Stimulated activated naive CD8-positive, alpha-beta T cell treated with anti-CD3 and anti-CD28 coated beads, Interleukin-15, Interleukin-2, amounts not matched to agents 100 U/mL and 50 U/mL, for 24 hours (primary cell): ENCODE measurements at places on chromosomes 11 and 22.
A peak's percentile ranks its signal among the peaks of the same experiment; 100 is the strongest.

GRCh38 chr11:94593030-94593429 is 25.9 kb downstream of the PIWIL4 start:
- DNase-seq: no peak

GRCh38 chr11:10646005-10646404 is 47.5 kb downstream of the IRAG1 start:
- no peak for DNase-seq

DNA sequence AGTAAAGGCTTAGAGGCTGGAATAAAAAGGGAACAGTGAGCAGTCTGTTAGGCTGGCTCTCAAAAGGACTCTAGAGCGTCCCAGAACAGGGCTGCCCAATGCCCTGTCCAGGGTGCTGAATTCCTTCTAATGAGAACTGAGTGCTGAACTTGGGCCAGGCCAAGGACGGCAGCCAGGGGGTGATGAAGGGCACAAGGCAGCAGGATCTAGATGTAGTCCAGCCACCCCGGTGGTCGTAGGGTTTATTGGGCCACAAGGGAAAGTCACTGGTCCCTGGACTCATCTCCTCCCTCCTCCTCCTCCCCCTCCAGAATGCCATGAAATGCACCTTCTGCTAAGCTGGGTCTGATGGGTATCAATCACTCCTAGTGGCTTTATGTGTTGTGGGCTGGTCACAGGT is 19.2 kb downstream of the NPTXR start:
- peak; percentile 58 for DNase-seq

GRCh38 chr11:47325271-47326041 is 27.0 kb downstream of the MYBPC3 start:
- DNase-seq: no peak

GRCh38 chr11:102849311-102849710 is 5.9 kb upstream of the MMP3 start:
- DNase-seq: no peak

- DNase-seq: no peak
Measured at GRCh38 chr11:110053848-110054414, 39.3 kb upstream of the ZC3H12C start.

DNA sequence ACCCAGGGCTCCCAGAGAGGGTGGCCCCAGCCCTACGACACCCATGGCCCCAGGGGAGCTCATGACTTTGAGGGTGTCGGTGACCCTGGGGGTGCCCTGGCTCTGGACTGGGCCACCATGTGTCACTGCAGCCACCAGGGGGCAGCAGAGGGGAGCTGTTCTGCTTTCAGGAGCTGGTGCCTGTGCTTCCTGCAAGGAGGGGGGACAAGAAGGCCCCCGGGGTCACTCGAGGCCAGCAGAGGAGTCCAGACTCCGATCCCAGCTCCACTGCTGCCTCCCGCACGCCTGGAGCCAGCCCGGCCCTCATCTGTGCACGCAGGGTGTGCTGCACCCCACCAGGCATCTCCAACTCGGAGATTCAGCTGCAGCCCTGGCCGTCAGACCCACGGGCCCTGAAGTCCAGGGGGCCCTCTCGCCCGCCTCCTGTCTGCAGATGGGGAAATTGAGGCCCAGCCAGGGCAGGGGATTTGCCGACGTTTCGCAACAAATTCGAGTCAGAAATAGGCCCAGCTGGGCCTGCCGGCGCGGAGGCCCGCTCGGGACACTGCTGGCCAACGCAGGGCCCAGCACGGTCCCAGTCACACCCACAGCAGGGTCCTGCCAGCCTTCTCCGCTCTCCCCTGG is 29.5 kb upstream of the WNT7B start:
- DNase-seq: peak; percentile 96

- no peak for DNase-seq
Measured at GRCh38 chr11:11332141-11332710, 20.8 kb downstream of the CSNK2A3 start.

- DNase-seq: peak; percentile 16
Measured at GRCh38 chr11:46489656-46490560, 98.3 kb upstream of the CHRM4 start.

- DNase-seq: no peak
Measured at GRCh38 chr11:78380615-78381051, 37.0 kb downstream of the GAB2 start.

GRCh38 chr11:74138021-74138420 is 32.8 kb downstream of the C2CD3 start:
- no peak for DNase-seq

DNA sequence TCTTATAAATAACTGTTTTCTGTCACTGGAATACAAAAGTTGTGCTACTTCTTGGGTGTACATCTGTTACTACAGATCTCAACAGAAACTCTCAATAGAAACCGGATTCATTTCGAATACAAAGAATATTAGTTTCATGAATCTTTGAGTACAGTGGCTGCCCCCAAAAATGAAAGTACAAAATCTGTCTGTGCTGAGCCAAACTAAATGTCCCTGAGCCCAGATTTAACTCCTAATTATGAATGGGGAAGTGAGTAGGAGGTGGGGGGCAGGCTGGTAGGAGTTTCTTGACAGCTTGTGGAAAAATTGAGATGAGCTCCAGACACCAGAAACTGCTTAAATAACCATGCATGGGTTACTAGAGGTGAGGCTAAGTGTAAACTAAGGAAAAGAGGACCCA is 41.6 kb downstream of the PITPNB start:
- DNase-seq: no peak

DNA sequence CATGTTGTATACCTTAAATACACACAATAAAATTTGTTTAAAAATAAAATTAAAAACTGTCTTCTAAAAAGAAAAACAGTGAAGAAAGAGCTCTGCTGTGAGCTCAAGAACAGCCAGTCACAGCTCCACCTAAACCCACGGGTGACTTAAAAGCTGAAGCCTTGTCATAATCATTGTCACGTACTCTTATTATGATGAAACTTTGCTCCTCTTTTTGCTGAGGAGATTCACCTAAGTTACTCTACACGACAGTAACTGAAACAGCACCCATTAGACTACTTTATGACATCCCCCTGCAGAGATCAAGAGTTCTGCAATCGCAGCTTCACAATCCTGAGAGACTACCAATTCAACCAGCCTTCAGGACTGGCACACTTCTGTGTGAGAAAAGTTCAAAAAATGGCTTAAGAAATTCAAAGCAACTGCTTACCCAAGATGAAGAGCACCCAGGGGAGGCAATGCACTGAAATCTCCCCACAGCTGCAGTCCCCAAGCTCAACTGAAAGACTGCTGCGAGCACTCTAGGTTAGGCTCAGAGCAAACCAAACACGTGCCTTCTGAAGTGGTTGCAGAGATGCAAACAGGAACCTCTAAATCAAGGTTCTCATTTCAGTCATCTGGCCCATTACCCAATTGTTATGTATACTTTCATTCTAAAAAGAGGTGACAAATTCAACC is at the start of gene JAML:
JAML (minus strand) TSS at position 501 of the 678 bp plus-strand sequence. CDS start 10,145 bp downstream, outside the sequence.
- DNase-seq: peak; percentile 65

DNA sequence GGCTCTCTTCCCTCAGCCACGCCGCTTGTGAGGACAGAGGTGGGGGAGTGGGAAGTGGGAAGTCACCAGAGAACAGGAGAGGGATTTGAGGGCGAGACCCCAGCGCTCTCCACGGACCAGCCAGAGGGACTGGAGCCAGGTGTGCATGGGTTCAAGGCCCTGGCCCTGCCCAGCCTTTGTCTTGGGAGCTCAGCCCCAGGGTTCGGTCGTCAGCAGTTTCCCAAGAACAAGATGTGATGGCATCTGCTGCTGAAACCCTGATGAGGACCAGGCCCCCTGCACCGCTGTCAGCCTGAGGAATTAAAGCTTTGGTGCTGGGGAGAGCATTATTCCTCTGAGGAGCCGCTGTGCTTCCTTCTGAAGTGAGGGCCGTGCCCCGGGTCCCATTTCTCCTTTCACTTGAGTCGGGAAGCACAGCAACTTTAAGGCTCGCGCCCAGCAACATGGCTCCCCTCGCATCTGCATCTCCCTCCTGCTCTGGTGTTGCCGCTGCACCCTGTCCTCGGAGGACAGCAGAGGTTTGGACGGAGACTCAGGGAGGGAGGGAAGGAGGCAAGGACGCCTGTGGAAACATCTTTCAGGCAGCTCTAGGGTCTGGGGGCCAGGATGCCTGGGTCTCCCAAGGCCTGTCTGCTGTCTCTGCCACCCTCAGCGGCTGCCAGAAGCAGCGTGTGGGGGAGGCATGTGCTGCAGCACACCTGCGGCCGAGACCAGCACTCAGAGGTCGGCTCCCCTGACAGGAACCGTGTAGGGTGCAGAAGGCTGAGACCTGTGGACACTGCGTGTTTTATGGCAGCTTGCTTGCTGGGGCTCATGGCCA is 3.8 kb downstream of the IFITM5 start:
- DNase-seq: no peak

GRCh38 chr11:125591649-125592304 is 875 bp upstream of the STT3A start:
- peak; percentile 46 for DNase-seq

GRCh38 chr22:49491221-49491635 is 336.4 kb downstream of the BRD1 start:
- no peak for DNase-seq

- no peak for DNase-seq
Measured at GRCh38 chr11:134145715-134146114, 76.8 kb downstream of the JAM3 start.

DNA sequence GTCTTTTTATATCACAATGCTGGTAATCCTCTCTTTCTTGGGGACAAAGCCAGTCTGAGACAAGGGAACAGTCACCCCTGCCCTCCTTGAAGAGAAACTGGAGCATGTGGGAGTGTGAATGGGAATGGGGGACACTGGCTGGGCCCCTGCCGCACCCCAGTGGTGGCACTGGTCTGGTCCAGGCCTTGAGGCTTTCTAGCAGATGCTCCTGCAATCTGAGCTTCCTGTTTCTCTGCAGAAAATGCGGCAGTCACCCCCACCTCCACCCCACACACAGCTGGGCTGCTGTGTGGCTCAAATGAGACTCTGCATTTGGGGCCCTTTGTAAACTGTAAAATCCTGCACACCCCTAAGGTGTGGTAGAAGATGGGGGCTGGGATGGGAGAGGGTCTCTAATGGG is 6.6 kb upstream of the MARK2 start:
- no peak for DNase-seq

- peak; percentile 76 for DNase-seq
Measured at GRCh38 chr11:67373648-67374570, 511 bp upstream of the CLCF1 start.

- DNase-seq: no peak
Measured at GRCh38 chr22:43390872-43391271, 20.9 kb upstream of the MPPED1 start.
